LHCN-M2 (cell line): ENCODE measurements at places on chromosomes 11 and 22. TPM values are rescaled to one million over a fixed set of nuclear protein-coding genes. Genes with fewer than 3 reads are reported as not detected.

The MAP4K2 gene
- total RNA-seq = 10.8 and 11.3 TPM in 2 replicates

The SLC36A4 gene
- total RNA-seq = 13.4 and 15.6 TPM in 2 replicates

The OR2AG2 gene
- total RNA-seq = 0.19 TPM in 1 of 2 replicates, not detected in the other

The BCO2 gene
- total RNA-seq = 0.19 and 0.23 TPM in 2 replicates

The P2RX6 gene
- total RNA-seq = 51.2 and 63.5 TPM in 2 replicates

The VWCE gene
- total RNA-seq = 1.2 and 1.7 TPM in 2 replicates

The ROBO4 gene
- total RNA-seq = 23.4 and 26.9 TPM in 2 replicates

The FAM83F gene
- not detected in 2 replicates for total RNA-seq

The ZNF280B gene
- total RNA-seq = 1.5 and 2.3 TPM in 2 replicates

The MCM5 gene
- total RNA-seq = 100 and 139 TPM in 2 replicates

The FEN1 gene
- total RNA-seq = 121 and 129 TPM in 2 replicates

The MUC2 gene
- total RNA-seq = not detected in 2 replicates

The MMP12 gene
- total RNA-seq = 0.19 TPM in 1 of 2 replicates, not detected in the other

The KRTAP5-7 gene
- not detected in 2 replicates for total RNA-seq

The KCNC1 gene
- 0.13 and 0.17 TPM in 2 replicates for total RNA-seq

The GRAMD1B gene
- 4.2 and 4.8 TPM in 2 replicates for total RNA-seq

The DDI1 gene
- total RNA-seq = not detected in 2 replicates

The NARS2 gene
- 24.0 and 24.3 TPM in 2 replicates for total RNA-seq

The MS4A6A gene
- not detected in 2 replicates for total RNA-seq

The OR10S1 gene
- total RNA-seq = not detected in 2 replicates

The SLC22A25 gene
- not detected in 2 replicates for total RNA-seq

The FAM227A gene
- 0.51 and 1.4 TPM in 2 replicates for total RNA-seq
